ENCODE measurements at places on chromosomes 4 and X.

GRCh38 chr4:37723067-37723466 is 36.9 kb upstream of the RELL1 start:
- DNase-seq = no peak

DNA sequence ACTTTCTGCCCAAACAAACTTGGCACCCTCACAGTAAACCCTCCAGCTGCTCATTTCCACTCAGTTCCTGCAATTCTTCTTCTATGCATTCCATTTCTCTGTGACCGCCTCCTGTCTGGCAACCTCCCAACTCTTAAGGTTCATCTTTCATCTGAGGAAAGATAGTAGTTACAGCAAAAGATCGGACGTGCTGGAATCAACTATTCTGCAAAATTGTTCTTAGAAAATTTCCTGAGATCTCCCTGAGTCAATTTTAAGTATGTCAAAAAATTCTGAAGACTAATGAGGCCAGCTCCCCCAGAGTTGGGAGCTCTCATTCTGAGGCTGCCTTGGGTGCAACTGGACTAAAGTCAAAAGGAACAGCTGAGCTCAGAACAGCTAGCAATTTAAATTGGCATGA is 1026.0 kb downstream of the ADGRL3 start:
- no peak for DNase-seq

- no peak for DNase-seq
Measured at GRCh38 chr4:26619784-26620183, 35.9 kb downstream of the TBC1D19 start.

- no peak for DNase-seq
Measured at GRCh38 chr4:93467484-93468155, 360.9 kb upstream of the ATOH1 start.

- DNase-seq = peak; percentile 33
Measured at GRCh38 chrX:136209016-136209738, 42.0 kb downstream of the MAP7D3 start.

GRCh38 chr4:7734651-7735260 is 204.9 kb downstream of the AFAP1 start:
- no peak for DNase-seq

GRCh38 chrX:100677611-100678181 is 33.7 kb downstream of the SRPX2 start:
- DNase-seq = no peak

- no peak for DNase-seq
Measured at GRCh38 chr4:132427125-132427524, 722.0 kb upstream of the PCDH10 start.

DNA sequence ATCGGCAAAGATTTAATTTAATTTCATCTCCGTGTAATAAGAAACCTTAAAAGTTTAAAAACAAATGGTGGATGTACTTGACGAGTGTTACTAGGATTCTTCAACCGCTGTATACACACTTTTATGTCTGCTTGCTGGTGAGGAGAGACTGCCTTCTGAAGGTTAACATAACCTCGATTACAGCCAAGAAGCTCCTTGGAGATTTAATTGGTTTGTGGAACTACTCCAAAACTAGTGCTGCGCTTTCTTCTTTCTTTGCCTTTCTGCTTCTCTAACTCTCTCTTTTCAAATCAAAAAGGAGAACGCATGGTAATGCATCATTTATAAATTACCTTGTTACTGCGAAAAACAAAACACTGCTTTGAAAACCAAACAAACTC is 109.0 kb downstream of the ANTXR2 start:
- DNase-seq = no peak

DNA sequence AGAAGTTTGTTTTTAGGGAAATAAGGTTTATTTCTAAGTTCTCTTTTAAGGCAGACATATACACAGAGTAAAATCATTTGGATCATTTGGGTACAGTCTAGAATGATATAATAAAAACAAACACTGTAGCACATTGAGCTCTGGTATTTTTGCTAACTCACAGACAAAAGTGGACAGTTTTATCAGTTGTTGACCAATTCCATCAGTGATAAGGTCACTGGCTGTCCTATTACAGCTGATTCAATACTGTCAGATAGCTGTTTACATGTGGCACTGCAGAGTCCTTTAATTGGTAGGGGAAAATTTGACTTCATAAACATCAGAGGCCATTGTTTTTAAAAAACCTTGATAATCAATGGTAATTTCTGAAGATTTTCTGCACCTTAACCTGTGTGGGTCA is 3.5 kb downstream of the IBSP start:
- no peak for DNase-seq

DNA sequence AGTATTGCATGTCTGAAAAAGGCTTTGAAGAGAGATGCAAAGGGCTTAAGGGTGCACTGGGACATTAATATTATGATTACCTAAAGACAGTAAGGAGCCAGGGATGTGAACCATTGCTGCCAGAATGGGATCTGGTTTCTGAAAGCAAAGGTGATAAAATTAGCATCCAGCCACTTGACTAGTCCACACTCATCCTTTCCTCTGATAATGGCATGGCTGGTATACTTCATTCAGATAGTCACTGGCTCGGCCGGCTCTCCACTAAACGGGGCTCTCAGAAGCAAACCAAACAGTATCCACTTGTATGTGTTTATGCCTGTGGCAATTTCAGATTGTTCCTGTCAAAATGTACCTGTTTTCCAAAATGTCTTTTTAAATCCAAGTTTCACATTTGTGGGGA is 46.4 kb downstream of the MAMLD1 start:
- no peak for DNase-seq

DNA sequence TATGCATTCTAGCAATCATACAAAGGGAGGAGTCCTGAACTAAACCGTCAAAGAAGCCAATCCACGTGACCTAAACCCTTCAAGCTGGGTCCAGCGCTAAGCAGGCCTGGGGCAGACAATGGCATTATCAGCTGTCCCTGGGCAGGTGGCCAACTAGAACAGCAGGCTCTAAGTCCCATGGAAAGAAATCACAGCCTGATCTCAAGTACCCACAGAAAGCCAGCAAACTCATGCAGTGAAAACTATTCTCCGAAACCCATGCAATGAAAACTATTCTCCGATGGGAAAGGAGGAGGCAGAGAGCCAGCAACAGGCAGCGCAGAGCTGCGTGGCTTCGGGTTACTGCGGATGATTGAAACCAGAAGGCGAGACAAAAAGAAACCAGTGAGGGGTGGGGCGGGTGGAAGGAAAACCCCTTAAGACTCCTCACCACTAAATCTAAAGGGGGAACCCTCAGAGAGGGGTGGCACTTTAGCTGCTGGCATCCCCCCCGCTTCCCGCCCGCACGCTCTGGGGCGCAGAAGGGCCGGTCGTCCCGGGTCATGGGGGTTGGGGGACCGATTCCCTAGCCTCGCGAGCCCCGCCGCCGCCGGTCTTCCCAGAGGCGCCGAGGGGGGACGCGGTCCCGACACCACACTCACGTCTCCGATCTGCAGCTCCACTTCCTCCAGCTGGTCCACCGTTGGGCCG is 567 bp downstream of the C4orf46 start:
- peak; percentile 57 for DNase-seq

GRCh38 chr4:153529646-153530045 is 63.5 kb downstream of the TMEM131L start:
- DNase-seq = no peak

DNA sequence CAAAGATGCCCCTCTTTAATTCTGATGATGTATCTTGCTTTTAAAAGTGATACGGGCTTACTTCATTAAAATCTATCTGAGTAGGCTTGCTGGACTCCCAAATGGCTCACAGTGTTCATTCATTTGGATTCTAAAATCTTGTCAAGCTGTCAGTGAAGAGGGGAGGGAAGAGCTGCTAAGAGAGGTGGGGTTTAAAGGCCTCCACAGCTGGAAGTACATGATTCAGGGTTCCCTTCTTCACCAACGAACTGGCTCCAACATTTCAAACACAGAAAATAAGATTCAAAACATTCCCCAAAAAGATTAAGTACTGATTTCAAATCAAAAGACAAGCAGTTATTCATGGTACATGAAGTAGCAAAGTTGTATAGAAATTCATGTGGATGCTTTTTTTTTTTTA is 133.0 kb upstream of the NAP1L5 start:
- DNase-seq = no peak

DNA sequence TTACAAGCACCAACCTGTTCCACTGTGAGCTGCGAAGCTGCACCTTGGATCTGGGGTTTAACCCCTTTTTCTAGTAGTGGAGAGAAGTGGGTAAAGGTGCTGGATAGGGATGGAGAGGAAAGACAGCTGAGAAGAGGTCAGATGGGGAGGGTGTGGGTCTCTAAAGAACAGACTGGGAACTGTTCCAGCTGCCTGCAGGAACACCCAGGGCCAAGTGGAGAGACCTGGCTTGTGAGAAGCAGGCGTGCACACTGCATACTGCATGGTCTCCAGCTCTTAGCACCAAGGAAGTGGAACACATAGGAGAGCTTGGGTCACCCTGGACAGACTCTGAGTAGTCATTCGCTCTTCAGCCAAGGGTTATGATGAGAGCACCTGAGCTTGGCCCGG is 16.1 kb downstream of the BCOR start:
- DNase-seq = no peak

- DNase-seq = no peak
Measured at GRCh38 chr4:117660668-117661067, 373.6 kb upstream of the NDST3 start.

- DNase-seq = no peak
Measured at GRCh38 chr4:165635381-165635780, 237.7 kb upstream of the TLL1 start.

All from central memory CD4-positive, alpha-beta T cell (primary cell).